ENCODE measurements at places on chromosomes 16 and 17.

DNA sequence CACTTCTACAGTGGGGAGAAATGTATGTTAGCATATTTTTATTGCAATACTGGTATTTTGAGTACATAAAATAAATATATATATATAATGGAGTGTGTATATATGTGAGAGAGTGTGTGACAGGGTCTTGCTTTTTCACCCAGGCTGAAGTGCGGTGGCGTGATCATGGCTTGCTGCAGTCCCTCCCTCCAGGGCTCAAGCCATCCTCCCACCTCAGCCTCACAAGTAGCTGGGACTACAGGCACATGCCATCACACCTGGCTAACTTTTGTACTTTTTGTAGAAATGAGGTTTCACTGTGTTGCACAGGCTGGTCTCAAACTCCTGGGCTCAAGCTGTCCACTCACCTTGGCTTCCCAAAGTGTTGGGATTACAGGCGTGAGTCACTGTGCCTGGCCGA, 4.1 kb downstream of the CYLD start:
- no peak for DNase-seq

- DNase-seq = no peak
These were observed 1017.1 kb upstream of the EEF2KMT start for GRCh38 chr16:6114691-6115090.

GRCh38 chr16:66517586-66518263, 32.2 kb downstream of the TK2 start:
- DNase-seq = no peak

DNA sequence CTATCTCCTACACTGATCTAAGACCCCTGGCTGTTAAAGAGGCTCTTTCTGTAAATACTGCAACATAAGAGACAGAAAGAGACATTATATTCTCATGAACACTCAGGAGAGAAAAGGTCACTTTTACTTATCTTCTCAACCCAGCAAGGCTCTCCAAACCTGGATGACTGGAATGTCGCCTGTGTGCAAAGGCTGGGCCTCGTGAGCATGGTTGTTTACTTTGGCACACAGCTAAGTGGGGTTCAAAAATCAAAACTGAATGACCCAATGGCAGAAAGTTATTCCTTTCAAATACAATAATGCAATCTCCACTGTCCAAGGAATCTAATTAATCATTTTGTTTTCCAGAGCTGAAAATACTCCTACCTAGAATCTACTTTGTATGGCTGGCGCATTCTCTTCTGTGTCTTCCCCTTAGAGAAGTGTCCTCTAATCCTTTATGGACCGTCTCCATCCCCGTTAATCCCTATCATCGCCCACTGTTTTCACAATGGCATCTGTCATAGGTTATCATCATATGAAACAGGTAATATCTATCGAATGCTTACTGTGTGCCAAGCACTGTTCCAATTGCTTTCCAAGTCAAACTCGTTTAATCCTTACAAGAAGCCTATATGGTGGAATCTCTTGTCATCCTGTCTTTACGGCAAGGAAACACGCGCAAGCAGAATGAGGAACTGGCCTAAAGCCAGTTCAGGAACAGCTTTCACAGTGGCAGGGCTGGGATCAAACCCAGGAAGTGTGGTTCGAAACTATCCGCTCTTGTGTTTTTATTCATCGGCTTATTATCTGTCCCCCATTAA, 1.3 kb downstream of the SLX4 start:
- no peak for DNase-seq

DNA sequence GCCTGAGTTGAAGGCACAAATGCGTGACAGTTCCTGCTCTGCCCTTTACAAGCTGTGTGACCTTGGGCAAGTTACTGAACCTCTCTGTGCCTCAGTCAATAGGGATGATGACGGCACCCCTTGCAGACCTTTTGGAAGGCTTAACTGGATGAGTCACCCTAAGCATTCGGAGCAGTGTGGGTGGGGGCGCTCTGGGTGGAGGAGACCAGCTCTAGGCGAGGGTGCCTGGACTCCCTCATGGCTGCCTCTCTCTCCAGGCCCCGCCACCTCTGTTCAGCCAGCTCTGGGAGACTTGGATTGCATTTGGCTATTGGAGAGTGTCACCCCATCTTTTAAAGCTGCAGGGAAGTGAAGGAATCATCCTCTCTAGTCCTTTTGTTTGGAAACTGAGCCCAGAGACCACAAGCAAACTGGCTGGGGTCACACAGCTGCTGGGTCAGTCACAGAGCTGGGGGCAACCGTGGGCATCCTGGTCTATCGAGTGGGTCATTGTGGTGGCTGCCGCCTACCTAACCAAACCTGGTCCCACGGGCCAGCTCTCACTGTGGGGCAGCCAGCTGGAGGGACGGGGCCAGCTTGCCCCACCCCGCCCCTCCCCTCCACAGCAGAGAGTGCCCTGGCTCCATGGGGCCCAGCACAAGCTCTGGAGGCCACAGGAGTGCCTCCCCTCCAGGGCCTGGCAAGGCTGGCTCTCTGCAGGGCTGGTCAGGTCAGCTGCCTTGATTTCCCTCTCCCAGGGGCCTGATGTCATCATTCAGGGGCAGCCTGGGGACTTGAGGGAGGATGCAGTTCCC, 20.2 kb upstream of the GSE1 start:
- no peak for DNase-seq

Data from stimulated activated CD4-positive, alpha-beta T cell treated with anti-CD3 and anti-CD28 coated beads, Interleukin-4, amount 100 ng/mL, for 4 hours (primary cell).